NCI-H1105 (cell line): ENCODE measurements at places on chromosomes 7 and 10.
A peak's percentile ranks its signal among the peaks of the same experiment; 100 is the strongest.

GRCh38 chr10:50851884-50852671 lies 33.3 kb downstream of the A1CF start:
- no peak for DNase-seq

DNA sequence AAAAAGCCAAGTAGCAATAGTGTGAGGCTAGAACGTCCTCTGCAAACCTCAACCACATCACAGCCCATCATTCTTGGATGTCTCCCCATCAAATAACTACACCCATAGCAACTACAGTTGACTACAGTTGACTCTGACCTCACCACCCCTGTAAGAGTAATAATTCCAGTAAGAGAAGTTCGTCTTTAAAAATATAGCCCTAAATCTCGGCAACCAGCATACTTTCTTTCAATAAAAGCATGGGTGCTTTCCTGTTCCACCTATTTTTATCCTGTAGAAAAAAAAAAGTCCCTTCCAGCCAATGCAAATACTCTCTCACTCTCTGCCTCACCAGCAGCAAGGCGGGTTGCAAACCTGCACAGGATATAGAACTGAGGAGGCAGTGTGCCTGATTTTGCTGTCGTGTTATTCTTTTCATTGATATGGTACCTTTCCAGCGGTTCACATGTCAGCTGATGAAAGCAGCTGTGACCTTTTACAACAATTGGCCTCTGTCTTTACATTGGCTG lies 187.5 kb upstream of the NFE2L3 start:
- DNase-seq = no peak

- DNase-seq = no peak
These were observed 105.2 kb upstream of the NOBOX start for GRCh38 chr7:144508702-144509101.

DNA sequence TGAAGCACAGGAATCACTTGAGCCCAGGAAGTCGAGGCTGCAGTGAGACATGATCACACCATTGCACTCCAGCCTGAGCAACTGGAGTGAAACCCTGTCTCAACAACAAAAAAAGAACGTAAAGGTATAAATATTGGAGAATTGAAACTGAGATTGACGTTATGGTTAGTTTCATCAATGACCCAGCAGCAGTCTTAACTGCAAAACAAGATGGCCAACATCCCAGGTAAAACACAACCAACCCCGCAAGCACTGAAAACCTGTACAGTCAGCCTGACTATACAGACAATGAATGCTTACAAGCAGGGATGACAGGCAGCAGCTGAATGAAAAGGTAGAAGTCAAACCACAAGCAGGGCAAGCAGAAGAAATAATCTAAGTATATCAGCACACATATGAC lies 34.7 kb downstream of the WAPL start:
- DNase-seq = no peak

GRCh38 chr7:6691103-6691502 lies 15.6 kb downstream of the ZNF12 start:
- DNase-seq = no peak

DNA sequence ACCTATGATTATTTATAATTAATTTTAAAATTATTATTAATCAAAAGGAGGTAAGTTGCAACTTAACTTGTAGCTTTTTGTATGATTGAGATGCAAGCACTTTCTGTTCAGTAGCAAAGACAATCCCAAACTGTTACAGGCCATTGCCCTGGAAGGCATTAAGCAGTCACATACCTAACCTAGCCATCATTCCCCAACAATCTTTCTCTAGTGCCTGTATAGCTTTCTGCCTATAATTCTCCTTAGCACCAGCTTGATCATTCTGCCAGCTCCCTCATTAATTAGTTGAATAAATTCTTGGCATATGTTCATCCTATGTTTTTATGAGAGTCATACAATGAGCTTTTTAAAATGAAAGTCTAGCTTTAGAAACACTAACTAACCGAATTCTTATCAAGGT lies 178.9 kb upstream of the TMEM106B start:
- no peak for DNase-seq

- no peak for DNase-seq
These were observed 97.4 kb downstream of the DNAJB6 start for GRCh38 chr7:157434231-157434630.

DNA sequence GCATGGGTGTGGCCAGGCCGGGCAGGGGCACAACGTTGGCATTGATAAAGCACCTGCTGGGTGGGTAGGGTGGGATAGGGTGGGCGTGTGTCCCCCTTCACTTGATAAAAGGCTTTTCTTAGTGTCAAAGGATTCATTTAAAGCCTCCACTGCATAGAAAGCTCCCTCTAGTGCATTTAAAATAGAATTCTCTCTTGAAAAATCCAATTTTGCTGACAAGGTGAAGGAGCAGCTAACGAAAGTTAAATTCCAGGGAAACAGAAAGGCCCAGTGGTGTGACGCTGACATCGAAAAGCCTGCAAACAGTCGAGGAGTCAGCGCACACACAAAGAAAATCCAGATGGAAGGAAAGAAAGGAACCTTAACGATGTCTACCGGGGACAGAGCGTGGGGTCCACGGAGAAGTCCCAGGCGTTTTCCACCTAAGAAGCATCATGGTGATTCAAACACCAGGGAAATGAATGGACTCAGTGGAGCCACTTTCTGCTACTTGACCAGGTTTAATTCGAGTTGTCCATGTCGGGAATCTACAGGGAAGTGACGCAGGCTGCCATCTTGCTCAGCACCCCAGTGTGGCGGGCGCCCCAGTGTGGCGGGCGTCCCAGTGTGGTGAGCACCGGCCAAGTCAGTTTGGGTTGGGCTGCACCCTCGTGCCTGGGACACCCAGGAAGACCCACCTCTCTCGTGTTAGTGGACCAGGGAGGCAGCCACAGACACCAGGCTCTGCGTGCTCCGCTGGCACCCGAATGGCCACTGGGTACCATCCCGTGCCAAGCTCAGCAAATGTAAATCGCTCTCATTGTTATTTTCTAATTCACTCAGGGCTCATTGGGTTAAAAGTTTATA lies 217.8 kb downstream of the DNAJB6 start:
- DNase-seq = no peak

DNA sequence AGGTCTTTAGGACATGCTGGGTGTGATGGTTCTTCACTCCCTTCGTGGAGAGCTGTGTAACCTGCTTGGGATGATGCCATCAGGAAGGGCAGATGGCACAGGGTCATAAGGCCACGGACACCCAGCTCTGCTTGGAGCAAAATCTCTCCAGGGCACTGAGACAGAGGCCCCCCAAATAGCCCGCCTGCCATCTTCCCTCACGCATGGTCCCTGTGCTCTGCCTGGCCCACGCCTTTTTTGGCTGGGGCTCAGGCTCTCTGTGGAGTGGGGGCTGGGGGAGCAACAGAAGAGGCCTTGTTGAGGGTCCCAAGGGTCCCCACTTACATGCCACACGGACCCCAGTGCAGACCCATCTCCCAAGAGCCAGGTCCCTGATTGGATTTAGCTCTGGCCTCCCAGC lies 93.3 kb upstream of the RET start:
- DNase-seq = no peak

GRCh38 chr10:102835007-102835482 lies 2.2 kb downstream of the CYP17A1 start:
- peak; percentile 51 for DNase-seq

DNA sequence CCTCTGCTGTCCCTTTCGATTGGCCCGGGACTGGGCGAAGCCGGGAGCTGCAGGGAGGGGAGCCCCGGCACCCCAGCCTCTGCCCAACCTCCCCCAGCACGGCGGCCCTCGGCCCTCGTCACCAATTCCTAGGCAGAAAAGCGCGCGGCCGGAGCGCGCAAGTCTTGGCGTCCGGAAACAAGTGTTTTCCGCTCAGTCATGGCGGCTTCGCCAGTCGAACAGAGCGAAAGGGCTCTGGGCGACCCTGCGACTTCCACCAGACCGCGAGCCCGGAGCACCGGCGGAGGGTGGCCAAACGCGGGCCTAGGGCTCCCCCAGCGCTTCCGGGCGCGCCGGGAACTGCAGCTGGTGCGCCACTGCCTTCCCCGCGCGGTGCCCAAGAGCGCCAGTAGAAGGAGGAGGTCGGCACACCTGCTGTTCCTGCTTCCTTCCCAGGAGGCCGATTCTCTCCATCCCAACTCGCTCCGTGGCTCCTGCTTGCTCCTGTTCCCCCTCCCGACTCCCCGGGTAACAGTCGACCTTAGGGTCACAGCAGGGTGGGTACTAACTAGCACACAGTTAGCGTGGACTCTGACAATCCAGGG lies 729.9 kb downstream of the ZWINT start:
- DNase-seq = peak; percentile 75

- no peak for DNase-seq
These were observed 15.4 kb upstream of the MEST start for GRCh38 chr7:130476297-130477150.

- DNase-seq = no peak
These were observed 3.5 kb downstream of the SUN1 start for GRCh38 chr7:835485-836401.

DNA sequence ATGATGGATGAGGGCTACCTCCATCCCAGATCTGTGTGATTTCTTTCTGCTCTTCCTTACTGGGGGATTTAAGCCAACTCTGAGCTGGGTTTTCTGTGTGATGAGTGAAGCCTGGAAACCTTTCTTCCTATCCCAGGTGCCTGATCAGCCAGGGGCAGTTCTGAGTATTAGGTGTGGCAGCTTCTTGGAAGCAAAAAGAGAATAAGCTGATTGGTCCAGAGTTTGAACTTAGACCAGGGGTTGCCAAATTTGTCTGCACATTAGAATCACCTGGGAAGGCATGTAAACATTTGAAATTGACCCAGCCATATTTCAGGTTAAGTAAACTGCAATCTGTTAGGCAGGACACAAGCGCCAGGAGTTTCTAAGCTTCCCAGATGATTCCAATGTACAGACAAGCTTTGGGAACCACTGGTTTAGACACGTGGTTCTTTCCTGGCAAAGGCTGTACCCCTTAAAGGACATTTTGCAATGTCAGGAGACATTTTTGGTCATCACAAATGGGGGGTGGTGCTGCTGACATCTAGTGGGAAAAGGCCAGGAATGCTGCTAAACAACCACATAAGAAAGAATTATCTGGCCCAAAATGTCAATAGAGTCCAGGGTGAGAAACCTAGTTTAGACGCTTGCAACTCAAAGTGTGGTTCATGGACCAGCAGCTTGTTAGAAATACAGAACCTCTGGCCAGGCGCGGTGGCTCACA lies 160.5 kb upstream of the GHITM start:
- DNase-seq = no peak

DNA sequence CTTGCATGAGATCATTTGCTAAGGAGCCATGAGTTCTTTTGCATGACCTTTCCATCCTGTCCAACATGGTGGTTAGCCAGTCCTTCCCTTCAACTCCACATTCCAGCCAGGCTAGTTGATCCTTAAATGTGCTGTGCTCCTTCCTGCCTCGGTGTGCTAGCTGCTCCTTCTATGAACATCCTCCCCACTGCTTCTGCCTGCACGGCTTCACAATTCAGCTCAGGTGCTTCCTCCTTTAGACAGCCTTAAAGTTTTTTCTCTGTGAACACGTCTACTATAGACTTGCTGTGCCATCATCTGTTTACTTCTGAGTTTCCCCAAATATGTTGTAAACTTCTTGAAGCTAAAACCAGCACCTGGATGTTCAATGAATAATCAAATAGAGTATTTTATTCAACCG lies 95.5 kb downstream of the OTUD1 start:
- DNase-seq = no peak

DNA sequence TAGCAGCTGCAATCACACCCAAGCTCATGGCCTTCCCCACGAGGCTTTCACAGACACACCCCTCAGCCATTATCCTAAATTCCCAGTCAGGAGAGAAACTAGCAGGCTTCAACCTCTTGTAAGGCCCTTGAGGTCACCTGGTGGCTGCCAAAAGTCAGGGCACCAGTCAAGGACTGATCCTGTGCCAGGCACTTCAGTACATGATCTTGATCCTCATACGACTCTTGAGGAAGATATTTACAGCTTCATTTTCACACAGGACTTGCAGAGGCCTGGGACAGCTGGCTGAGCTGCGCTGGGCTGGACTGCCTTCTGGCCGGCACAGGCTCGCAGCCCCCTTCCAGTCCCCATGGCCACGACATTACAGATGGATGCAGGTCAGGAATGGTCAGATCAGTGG lies 8.8 kb downstream of the PDAP1 start:
- DNase-seq = no peak

GRCh38 chr7:66015440-66016130 lies 33.6 kb upstream of the GUSB start:
- no peak for DNase-seq

GRCh38 chr7:73706126-73707044 lies 13.1 kb downstream of the STX1A start:
- no peak for DNase-seq

GRCh38 chr7:81986723-81987470 lies 217.1 kb upstream of the HGF start:
- DNase-seq = no peak

GRCh38 chr7:156027821-156028220 lies 215.6 kb upstream of the SHH start:
- no peak for DNase-seq
